ENCODE measurements at places on chromosomes 2 and 18.

DNA sequence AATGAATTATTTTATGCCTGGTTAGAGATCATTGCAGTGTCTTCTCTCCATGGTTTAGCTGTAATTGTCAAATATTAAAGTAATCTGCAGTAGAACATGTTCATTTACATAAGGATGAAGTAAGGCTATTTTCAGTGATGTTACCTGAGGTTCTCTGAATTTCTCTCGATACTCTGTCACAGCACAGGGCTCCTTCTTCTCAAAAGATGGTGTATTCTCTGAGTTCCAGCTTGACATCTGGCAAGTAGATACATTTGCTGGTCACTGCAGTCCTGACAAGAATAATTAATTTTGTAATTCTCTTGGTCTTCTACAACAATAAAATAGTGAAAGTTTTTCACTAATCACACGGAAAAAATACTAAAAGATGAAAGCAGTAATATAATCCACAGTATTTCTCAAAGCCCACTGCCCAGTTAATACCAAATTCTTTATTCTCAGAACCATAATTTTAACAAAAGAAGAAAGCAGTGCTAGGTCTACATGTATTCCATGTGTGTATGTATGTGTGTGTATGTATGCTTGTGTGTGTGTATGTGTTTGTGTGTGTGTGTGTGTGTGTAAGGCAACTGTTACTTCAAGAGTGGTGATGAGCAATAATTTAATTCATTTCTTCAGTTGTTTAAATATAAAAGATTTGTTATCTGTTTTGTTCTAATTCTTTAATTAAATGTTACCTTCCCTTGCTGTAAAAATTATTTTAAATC is 1165.5 kb upstream of the SLC39A10 start:
- DNase-seq, result no peak

DNA sequence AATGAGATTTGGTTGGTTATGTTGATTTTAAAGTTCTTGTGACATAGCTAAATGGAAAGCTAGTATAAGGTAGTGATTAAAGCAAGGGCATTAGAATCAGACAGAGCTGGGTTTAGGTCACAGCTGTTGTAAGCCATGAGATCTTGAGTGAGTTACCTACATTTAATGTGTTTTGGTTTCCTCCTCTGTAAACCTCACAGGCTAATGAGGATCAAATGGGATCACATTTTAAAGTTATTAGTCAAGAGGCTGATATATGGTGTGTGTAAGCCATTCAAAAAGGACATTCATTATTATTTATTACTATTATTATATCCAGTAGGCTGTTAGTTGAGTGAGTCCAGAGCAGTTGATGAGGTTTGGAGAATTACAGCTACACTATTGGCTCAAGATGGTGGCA is 416.2 kb downstream of the IRS1 start:
- DNase-seq, result no peak

GRCh38 chr18:38520786-38521185 is 955.2 kb upstream of the CELF4 start:
- no peak for DNase-seq

- DNase-seq, result no peak
Measured at GRCh38 chr2:133484106-133484505, 84.2 kb downstream of the NCKAP5 start.

DNA sequence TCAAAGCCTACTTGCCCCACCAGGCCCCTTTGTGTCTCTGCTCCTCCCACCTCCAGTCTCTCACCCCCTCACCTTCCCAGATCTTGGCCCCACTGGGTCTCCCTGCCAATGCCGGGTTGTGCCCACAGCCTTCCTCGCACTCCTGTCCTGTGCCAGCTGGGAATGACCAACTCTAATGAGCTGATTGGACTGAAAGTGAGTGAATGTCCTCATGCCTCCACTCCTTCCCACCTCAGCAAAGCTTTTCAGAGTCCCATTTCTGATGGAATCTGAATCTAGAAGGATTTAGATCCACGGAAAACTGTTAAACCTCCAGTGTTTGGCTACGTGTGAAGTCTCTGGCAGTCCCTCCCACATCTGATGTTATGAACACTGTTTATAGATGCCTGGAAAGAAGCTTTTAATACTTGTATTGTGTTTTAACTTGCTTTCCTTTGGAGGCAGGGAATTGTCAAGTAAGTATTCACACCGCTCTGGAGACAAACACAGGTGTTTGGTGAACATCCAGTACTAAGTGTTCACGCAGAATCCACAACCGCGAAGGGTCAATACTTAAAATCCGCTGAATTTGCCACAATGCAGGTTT is 103.9 kb downstream of the RTN4 start:
- no peak for DNase-seq

- peak; percentile 54 for DNase-seq
Measured at GRCh38 chr2:96869281-96869821, 529 bp downstream of the SEMA4C start.

DNA sequence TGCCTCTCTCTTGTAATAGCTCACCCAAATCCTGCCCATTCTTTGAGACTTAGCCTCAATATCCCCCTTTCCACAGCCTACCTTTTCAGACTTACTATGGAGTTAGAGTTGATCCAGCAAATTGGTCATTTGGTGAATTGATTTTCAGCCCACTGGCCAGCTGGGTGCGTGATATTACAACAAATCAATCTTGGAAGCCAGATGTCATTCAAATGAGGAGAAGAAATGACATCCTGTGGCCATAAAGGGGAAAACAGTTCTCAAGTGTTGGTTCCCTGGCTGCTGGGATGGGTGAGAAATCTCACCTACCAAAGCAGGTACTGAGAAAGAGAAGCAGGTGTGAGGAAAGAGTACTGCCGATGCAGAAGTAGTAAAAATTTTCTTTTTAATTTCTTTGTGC is 36.7 kb upstream of the FOXI3 start:
- DNase-seq, result no peak

- no peak for DNase-seq
Measured at GRCh38 chr2:23524261-23524706, 139.3 kb downstream of the KLHL29 start.

GRCh38 chr18:63951302-63951705 is 2.2 kb downstream of the HMSD start:
- no peak for DNase-seq

- no peak for DNase-seq
Measured at GRCh38 chr2:103615611-103616105, 853.8 kb downstream of the TMEM182 start.

DNA sequence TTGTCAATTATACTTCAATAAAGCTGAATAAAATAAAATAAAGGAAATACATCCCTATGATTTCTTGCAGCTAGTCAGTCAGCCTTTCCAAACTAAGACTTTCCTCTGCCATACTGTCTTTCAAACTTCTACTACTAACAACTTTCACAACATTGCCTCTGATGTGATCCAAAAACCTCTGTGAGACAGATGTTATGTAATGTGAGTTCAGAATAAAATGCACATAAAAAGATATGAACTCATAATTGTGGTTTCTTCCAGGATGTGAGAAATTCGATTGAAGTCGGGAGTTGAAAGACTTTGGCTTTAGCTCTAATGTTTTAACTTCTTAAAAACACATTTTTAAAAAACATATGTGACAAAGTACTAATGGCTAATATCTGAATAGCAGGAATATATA is 98.7 kb downstream of the PIGN start:
- no peak for DNase-seq

- no peak for DNase-seq
Measured at GRCh38 chr2:234172066-234172465, 121.6 kb downstream of the SPP2 start.

- peak; percentile 4 for DNase-seq
Measured at GRCh38 chr2:240925191-240925567, 19.0 kb downstream of the CROCC2 start.

GRCh38 chr2:39514825-39515224 is 77.7 kb upstream of the MAP4K3 start:
- no peak for DNase-seq

- peak; percentile 97 for DNase-seq
Measured at GRCh38 chr2:70994699-70995425, at the start of gene TEX261. Gene TEX261, minus strand, starts transcription at chr2:70994873. Its CDS starts 116 bp downstream, at chr2:70994757.

- DNase-seq, result no peak
Measured at GRCh38 chr2:164560181-164560792, 61.0 kb downstream of the GRB14 start.

- DNase-seq, result peak; percentile 57
Measured at GRCh38 chr2:68357605-68358337, 7.3 kb upstream of the PLEK start.

DNA sequence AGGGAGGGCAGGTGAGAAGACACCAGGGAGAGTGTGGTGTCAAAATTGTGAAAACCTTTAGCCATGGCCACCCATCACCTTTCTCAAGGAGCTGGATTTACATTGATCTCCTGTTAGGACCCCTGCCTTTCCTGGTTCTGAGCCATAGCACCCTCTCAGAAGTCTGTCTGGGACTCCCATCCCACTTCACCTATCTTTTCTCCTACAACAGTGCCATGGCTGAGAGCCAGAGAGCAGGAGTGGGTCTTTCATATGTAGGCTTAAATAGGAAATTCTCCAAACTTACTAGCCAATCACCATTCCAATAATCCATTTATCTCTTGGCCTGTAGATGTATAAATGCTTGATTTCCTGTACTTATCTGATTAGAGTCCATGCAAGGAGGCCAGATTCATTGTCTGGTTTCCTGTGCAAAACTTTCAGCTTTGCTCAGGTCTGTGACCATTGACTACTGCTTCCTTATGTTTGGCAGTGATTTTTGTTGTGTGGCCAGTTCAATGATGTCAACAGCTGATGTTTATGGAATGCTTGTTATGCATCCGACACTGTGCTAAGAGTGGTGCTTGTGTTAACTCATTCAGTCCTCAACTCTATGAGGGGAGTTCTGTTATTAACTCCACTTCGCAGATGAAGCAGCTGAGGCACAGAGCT is 57.6 kb upstream of the IGFBP5 start:
- DNase-seq, result no peak

GRCh38 chr2:28274911-28275685 is 117.6 kb upstream of the FOSL2 start:
- peak; percentile 7 for DNase-seq

- no peak for DNase-seq
Measured at GRCh38 chr18:74803769-74804168, 206.1 kb downstream of the ZNF407 start.

GRCh38 chr2:217652761-217653639 is 349.8 kb downstream of the TNS1 start:
- DNase-seq, result no peak

DNA sequence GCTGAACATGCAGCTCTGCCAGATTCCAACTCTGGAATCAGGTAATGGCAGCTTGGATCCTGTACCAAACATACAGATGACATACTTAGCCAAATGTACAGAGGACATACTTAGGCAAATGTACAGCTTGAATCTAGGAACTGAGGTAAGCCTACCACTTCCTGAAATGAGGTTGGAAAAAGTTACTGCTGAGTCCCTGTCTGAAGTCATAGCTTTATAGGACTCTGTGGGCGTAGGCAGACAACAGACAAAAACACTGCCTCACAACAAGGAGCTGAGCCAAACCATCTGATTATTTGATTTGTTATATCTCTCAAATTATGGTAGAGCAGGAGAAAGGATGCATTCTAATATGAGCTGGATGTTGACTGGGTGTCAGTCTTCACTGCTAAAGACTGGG is 290.2 kb upstream of the TCF4 start:
- DNase-seq, result no peak

DNA sequence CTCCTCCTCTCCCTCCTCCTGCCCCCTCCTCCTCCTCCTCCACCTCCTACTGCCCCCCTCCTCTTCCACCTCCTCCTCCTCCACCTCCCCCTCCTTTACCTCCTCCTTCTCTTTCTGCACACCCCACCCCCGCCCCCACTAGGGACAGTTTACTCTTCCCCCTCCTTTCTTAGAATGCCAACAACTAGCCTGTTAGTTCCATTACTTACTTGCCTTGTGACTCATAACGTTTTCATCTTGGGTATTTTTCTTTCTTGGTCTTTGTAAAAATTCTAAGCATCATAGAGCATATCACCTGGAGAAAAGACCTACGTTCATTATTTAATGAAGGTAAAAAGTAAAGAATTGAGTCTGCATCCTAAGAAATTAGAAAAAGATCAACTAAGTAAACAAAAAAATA is 165.3 kb downstream of the NEDD4L start:
- DNase-seq, result no peak

- no peak for DNase-seq
Measured at GRCh38 chr2:216144857-216145256, 35.7 kb downstream of the XRCC5 start.

DNA sequence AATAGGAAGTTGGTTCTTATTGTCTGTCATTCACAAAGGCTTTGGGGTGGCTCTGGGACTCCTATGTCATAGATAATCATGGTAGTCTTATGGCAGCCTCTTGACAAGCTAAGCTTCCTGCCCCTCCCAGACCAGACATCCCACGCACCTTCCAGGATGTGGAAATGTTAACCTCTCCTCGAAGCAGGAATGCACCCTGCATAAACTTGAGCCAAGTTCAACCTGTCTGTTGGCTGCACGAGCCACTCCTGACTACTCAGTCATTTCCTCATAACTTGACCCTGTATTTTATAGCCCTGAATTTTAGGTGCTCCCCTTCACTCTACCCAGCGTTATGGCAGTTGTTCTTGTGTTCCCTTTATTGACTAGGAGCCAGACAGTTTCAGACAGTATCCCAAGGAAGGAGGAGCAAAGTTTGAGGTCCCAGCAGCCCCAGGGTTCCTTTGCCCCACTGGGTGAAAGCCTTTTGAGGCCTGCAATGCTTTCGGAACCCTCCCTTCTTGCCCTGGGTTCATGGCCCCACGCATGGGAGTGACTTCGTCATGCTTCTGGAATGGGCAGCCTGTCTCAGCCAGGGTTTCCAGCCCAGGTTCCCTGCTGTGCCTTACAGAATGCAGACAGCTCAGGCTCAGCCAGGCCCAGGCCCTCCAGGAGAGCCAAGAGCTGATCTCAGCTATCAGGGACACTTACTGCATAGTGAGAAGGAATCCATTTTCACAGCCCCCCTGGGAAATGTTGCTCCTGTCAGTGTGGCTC is 15.6 kb upstream of the INO80C start:
- no peak for DNase-seq

GRCh38 chr2:20186078-20186854 is 38.7 kb downstream of the SDC1 start:
- no peak for DNase-seq

DNA sequence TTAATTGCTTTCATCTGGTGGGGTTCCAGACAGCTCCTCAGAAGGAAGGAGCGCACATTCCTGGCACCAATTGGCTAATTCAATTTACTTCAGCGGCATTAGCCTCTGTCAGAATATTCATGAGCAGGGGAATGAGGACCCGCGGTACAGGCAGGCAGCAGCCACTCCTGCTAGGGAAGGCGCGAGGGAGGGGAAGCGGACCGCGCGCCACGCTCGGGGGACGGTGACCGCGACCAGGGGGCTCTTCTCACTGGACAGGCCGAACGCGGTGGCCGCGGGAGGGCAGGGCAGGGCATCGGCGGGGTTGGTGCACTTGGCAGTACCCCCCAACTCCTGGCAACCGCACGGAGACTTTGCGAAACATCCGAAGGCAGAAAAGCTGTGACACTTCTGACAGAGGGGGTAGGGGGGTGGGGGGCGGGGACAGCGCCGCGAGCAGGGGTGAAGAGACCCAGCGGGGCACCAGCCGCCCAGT is at the start of gene CDH20:
CDH20 (plus strand) TSS at position 160 of the 475 bp plus-strand sequence.
- DNase-seq, result peak; percentile 26

GRCh38 chr2:172336681-172337080 is 90.7 kb upstream of the ITGA6 start:
- no peak for DNase-seq
